Activated CD8-positive, alpha-beta memory T cell treated with anti-CD3 and anti-CD28 coated beads for 1 hour (primary cell): ENCODE measurements at places on chromosomes 6 and 20.

- no peak for DNase-seq
Measured at GRCh38 chr6:223763-224162, 68.5 kb upstream of the DUSP22 start.

DNA sequence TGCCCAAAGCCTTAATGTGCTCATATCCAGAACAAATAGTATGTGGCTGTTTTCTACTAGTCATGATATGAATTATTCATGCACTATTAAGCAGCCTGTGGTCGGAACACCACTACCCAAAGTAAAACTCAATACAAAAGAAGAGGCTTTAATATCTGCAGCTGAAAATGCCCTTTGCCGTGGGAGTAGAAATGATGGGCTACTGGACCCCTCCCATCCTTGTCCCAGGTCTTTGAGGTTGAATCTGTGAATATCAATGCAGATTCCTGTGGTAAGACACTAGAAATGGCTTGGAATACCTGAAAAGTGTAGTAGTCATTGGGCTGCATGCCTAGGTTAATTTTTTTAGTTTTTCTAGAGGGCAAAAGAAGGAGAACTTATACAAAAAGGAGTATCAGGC lies 303.7 kb downstream of the TBC1D7 start:
- DNase-seq, result no peak

GRCh38 chr20:43702502-43702901 lies 24.3 kb downstream of the GTSF1L start:
- no peak for DNase-seq

DNA sequence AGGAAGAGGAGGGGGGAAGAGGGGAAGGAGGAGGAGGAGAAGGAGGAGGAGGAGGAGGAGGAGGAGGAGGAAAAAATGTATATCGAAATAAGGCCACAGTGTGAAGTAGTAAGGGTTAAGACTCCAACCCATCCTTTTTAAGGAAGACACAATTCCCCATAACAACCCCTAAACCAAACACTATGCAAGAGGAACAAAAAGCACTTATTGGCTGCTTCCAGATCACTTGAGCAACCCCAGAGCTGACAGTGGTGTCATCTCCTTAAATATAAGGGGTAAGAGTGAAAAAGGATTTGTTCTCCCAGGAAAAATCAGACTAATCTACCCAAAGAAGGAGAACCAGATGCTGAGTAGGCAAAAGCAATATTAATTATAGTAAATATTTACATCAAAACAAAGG lies 169.1 kb upstream of the SASH1 start:
- no peak for DNase-seq

- DNase-seq, result no peak
Measured at GRCh38 chr20:32685541-32686529, 12.1 kb upstream of the C20orf203 start.

- DNase-seq, result no peak
Measured at GRCh38 chr20:2234598-2235191, 61.1 kb upstream of the TGM3 start.

GRCh38 chr6:83192456-83192855 lies 609 bp downstream of the PGM3 start:
- DNase-seq, result no peak

GRCh38 chr6:159501558-159501957 lies 191.5 kb downstream of the SOD2 start:
- DNase-seq, result no peak

DNA sequence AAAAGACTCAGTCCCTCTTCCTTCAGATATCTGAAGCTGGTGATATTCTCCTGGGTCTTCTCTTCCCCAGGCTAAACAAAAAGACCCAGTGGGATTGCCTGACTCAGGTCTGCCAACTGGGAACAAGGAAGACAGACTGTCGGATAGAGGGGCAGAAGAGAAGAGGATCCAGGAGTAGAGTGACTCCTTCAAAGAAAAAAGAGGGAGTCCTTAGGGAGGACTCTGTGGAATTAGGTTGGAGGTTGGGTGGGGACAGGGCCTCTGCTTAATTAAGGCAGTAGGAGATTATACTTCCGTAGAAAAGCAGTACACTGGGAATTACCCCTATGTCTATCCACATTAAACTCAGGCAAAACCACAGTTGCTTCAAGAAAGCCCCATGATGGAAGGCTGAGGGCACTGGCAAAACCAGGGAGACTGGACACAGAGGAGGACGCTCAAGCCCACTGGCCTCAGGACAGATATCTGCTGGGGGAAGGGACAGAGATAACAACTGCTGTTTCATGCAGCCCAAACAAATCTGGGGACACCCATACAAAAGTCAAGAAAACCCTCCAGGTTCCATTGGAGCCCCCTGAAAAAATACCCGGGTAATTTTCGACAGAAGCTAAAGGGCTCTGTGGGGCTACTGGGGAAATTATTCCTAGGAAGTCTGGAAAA lies 5.7 kb downstream of the BCL2L1 start:
- DNase-seq, result no peak

- no peak for DNase-seq
Measured at GRCh38 chr20:24070679-24071078, 82.1 kb upstream of the GGTLC1 start.

- no peak for DNase-seq
Measured at GRCh38 chr6:164018133-164018532, 603.6 kb downstream of the QKI start.

DNA sequence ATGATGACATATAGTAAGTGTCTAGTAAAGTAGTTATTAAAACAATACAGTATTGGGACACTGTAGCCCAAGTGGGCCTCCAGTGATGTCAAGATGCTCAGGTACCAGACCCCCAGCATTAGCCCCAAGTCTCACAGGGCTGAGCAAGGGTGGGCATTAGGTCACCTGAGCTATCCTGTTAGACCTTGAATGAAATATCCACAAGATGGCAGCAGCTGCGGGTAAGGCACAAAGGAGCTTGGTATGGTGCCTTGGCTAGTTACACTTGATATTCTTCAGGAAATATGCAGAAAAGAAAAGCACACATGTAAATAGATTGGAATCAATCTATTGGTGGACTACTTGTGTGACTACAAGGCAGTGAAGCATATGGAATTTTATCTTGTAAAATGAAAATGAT lies 701.8 kb upstream of the ADGRB3 start:
- no peak for DNase-seq

DNA sequence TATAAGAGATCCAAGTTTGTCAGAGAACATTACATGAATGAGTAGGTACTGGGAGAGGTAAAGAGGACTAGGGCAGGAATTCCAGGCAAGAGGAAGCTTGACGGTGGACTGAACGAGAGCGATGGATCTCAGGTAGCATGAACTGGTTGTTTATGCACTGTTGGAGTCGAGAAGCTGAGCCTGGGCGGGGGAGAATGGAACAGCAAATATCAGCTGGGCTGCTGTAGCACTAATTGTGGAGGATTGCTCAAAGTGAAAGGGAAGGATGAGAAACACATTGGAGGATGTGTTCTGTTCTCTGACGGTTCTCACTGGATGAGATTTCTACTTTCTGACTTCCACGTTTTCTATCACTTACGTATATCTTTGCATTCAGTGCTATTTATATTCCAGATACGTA lies 164.2 kb downstream of the PHF3 start:
- DNase-seq, result no peak

GRCh38 chr6:2119275-2119674 lies 126.1 kb downstream of the GMDS start:
- no peak for DNase-seq

DNA sequence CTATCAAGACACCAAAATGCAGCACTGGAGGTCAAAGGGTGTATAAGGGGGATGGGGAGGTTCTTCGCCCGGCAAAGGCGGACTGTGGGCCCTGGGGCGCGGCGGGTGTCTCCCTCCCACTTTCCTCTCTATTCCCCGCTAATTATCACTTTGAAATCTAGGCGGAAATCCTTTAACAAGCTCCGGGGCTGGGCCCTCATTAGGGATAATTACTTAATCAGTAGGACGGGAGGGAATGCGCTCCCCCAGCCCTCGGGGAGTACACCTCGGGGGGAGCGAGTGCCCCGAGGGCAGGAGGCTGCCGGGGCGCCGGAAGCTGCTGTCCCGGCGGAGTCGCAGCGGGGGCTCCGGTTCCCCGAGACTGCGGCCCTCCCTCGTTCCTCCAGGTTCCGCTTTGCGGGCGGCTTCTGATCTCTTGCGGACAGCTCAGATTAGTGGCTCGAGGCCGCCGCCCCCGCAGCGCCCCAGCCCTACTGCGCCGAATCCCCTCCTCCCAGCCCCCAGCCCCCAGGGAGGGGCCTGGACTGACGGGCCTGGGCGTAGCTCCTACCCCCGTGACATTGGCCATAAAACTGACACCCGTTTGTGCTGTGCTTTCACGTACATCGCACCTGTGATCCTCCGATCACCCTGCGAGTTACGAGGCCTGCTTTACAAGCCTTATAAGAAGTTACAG lies 14.7 kb downstream of the MUCL3 start:
- DNase-seq, result peak; percentile 58

GRCh38 chr20:49675368-49676151 lies 38.1 kb downstream of the B4GALT5 start:
- DNase-seq, result no peak

- DNase-seq, result no peak
Measured at GRCh38 chr20:64161356-64162238, 2.7 kb upstream of the MYT1 start.

GRCh38 chr6:157510323-157511188 lies 129.6 kb downstream of the ZDHHC14 start:
- DNase-seq, result no peak

GRCh38 chr6:159042003-159042825 lies 2.6 kb downstream of the TAGAP start:
- peak; percentile 43 for DNase-seq

DNA sequence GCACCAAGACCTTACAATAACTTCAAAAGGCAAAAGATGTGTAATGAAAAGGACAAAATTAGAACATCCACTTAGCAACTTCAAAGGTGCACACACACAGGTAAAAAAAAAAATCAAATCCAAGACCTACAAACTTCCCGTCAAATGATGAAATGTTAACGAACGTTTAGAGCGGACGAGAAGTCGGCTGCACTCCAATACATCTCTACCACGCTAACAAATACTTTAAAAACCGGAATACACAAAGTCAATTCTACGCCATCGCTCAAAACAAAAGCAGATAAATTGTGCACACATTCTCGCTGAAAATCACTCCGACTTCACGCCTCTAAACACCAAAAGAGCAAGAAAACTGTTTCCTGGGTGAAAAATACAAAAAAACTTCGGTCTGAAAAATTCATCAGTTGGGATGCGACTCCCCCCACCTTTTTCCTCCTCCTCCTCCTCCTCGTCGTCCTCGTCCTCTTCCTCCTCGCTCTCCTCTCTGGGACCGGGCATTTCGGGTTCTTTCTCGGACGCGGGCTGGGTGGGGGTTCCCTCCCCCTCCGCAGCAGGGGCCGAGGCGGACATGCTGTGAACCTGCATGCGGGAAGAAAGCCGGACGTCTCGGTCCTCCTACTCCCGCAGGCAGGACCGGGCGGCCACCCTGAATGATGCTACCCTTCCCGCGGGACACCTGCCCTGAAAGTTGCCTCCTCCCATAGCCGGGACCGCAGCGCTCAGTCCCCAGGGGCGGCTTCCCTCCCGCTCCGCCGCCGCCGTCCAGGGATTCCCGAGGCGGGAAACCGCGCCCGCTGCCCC lies 712 bp downstream of the DEK start:
- DNase-seq, result no peak
